ENCODE measurements at places on chromosomes 6 and 20.

DNA sequence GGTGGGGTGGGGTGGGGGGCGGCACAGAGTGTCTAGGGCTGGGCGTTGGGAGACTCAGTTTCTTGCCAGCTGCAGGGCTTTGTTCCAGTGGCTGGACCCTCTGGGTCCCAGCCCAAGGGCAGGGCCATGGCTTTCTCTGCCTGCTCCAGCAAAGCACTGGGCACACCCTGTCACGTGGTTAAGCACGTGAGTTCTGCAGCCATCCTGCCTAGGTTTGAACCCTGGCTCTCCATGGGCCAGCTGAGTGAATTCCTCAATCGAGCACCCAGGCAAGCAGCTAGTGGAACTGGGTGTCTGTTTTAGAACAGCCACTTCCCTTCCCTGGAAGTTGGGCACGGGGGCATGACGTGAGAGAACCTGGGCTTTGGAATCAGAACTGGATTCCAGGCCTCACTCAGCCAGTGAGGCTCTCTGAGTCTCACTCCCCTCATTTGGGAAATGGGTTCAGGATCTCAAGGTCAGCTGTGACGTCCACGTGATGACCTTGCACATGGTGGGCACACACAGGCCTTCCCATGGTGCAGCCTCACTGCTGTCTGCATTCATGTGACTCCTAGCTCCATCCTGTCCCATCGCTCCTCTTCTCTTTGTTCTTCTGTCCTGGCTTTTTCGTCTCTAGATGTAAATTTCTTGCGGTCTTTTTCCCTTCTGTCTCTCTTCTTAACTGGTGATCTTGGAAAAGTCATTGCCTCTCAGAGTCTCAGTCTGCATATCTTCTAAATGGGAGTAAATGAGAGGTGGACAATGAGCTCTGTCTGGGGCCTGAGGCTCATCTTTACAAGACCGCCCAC is 45.9 kb downstream of the NOL4L start:
- DNase-seq, result no peak

GRCh38 chr6:146892283-146892612 is 293.5 kb downstream of the ADGB start:
- DNase-seq, result no peak

- no peak for DNase-seq
Observed at GRCh38 chr6:131631625-131632289, 3.7 kb upstream of the MED23 start.

- DNase-seq, result no peak
Observed at GRCh38 chr6:150261997-150262697, 106.7 kb upstream of the IYD start.

DNA sequence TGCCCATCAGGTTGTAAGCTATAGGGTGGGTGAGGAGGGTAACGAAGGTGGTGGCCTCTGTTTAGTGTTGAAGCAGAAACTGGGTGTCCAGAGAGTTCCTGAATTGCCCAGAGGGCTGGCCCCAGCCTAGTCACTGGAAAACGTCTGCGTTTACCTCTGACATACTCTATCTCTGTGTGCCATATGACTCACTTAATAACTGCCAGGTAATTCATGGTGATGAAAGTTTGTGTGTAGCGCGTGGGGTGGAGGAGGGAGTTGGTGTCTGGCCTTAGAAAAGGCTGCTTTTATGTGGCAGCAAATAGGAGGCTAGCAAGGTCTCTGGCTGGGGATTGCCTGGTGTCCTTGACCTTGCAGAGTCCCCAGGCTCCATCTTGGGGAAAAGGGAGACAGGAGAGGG is 47.3 kb downstream of the SLC35D3 start:
- no peak for DNase-seq

- DNase-seq, result no peak
Observed at GRCh38 chr20:10649797-10650160, 24.0 kb downstream of the JAG1 start.

Data from NCI-H524 treated with DMSO at 0.1 percent for 48 hours (cell line).